ENCODE measurements at places on chromosomes 3 and 15. TPM values are rescaled to one million over a fixed set of nuclear protein-coding genes. Genes with fewer than 3 reads are reported as not detected.

DNA sequence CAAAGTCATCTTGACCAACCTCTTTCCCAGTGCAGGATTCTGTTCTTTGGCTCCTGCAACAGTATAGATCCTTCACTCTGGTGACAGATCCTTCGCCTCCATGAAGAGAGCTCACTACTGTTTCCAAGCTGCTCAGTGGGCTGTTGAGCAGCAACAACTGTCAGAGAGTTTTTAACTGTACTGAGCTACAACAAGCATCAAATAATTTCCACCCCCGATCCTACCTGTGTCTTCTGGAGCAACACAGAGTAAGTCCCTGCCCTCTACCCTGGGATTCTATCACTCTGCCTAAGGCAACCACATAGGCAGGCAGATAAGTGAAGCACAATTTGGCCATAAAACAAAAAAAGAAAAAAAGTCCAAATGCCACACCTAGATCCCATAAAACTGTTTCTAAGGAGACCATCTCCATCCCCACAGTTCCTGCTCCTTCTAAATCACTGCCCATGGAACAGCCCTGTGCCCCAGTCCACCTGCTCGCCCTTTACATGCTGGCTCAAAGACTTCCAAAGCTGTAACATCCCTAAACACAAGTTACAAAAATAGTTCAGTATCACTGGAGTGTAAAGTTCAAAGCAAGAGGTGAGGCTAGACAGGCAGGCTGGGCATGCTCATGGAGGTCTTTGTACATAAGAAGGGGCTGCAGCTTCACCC is 37.8 kb upstream of the ANPEP start:
- no peak for DNase-seq

- no peak for DNase-seq
Measured at GRCh38 chr3:157073810-157074209, 86.1 kb downstream of the CCNL1 start.

- DNase-seq, result no peak
Measured at GRCh38 chr3:191066669-191067068, 132.4 kb upstream of the OSTN start.

GRCh38 chr3:186625600-186626042 is 12.8 kb downstream of the AHSG start:
- DNase-seq, result no peak

DNA sequence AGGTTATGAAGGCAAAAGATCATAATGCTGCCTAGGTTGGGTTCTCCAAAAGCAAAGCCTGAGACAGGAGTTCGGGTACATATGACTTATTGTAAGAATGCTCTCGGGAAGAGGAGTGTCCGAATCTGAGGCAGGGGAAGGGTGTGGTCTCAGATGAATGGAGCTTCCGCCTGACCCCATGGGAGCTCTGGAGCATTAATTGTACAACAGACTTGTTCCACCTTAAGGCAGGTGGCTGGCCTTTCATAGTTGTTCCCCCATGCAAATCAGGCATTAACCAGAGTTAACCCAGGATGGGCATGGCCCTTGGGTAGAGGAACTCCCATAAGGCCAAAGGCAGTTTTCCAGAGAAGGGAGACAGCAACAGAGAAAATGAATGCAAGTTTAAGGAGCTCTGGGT is 170.6 kb downstream of the MYRIP start:
- no peak for DNase-seq

The SCN11A gene
- 0.05 TPM for total RNA-seq

The GRAMD1C gene
- total RNA-seq, result 0.70 TPM

- DNase-seq, result no peak
Measured at GRCh38 chr3:159265705-159266104, 463.9 kb downstream of the MFSD1 start.

DNA sequence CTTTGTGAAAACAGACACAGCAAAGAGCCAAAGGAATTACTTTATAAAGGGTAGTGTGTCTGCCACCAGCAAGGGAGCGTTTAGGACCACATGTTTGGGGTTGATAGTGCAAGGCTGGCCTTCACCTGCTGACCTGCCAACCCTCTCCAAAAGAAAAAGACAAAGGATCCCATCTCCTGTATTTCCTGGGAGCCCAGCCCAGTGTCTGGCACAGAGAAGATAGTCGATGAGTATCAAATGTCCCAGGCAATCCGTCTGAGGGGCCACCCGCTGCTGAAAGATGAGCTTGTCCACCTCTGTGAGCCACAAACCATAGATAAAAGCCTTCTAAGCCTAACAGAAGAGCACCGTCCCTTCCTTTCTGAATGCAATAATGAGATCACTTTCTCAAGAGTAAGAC is 154.8 kb upstream of the CTNNB1 start:
- DNase-seq, result no peak

DNA sequence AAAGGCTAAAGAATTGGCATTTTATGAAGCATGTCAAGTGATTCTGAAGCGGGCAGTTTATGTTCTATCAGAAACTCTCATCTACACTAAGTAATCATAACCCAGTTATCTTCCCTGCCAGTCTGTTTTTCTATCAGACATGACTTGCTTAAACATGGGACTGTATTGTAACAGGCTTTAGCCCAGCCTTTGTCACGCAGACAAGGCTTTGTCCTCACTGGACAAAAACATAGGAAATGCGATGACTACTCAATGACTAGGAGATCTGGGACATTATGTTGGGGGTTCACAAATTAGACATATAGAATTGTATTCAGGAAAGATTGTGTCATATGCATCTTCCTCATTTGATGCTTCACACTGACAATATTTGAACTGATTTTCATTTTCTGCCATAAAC is 115.5 kb downstream of the GADL1 start:
- no peak for DNase-seq

Data from cardiac septum (tissue), 1 donor.